Aorta (tissue), 5 donors: ENCODE measurements at places on chromosomes 3 and 15. TPM values are rescaled to one million over a fixed set of nuclear protein-coding genes. Genes with fewer than 3 reads are reported as not detected.

Gene AP3B2
- 0.42 TPM for total RNA-seq

Gene NR2E3
- 0.72 TPM for total RNA-seq

Gene KCNH8
- total RNA-seq, result 0.29 TPM

Gene PCOLCE2
- total RNA-seq, result 106 TPM

Gene CPNE9
- total RNA-seq, result not detected

Gene GALNT15
- total RNA-seq, result 44.7 TPM

Gene TMEM41A
- 13.2 TPM for total RNA-seq

Gene TEX9
- total RNA-seq, result 3.9 TPM

Gene C3orf80
- total RNA-seq, result 0.49 TPM

Gene DUOX2
- total RNA-seq, result 0.65 TPM

Gene SPESP1
- total RNA-seq, result 1.3 TPM

Gene GPR27
- total RNA-seq, result 1.6 TPM

Gene ZNF501
- total RNA-seq, result 7.3 TPM

Gene SPINK8
- total RNA-seq, result not detected

Gene PLS1
- 1.0 TPM for total RNA-seq

Gene TMEM45A
- 47.5 TPM for total RNA-seq

Gene C3orf62
- total RNA-seq, result 4.3 TPM

Gene SLC15A2
- 1.4 TPM for total RNA-seq

Gene TTLL13
- total RNA-seq, result not detected

Gene SNX4
- total RNA-seq, result 30.2 TPM

Gene NUP210
- 4.8 TPM for total RNA-seq

Gene CCR1
- 21.5 TPM for total RNA-seq

Gene PLA2G4E
- not detected for total RNA-seq

Gene CYP1A2
- not detected for total RNA-seq

Gene CKMT1A
- not detected for total RNA-seq

Gene GOLGA6D
- total RNA-seq, result not detected

Gene EPM2AIP1
- total RNA-seq, result 21.0 TPM

Gene ATP13A5
- total RNA-seq, result not detected

Gene CSTA
- 9.3 TPM for total RNA-seq

Gene SERPINI2
- total RNA-seq, result 0.51 TPM

Gene LIPH
- not detected for total RNA-seq

Gene GP5
- total RNA-seq, result 0.19 TPM

Gene MED12L
- total RNA-seq, result 1.1 TPM

Gene DYNLT2B
- total RNA-seq, result 5.3 TPM

Gene FBXW12
- total RNA-seq, result not detected

Gene PPP1R14D
- not detected for total RNA-seq

Gene STAC
- total RNA-seq, result 12.5 TPM

Gene STARD5
- 7.0 TPM for total RNA-seq

Gene TLR9
- 0.81 TPM for total RNA-seq

Gene C3orf18
- 8.8 TPM for total RNA-seq

Gene GCHFR
- total RNA-seq, result 4.5 TPM

Gene HRG
- total RNA-seq, result not detected

Gene OCA2
- total RNA-seq, result 4.0 TPM

Gene GPR160
- total RNA-seq, result 4.1 TPM

Gene MLF1
- 8.7 TPM for total RNA-seq

Gene ZSCAN2
- 4.1 TPM for total RNA-seq

Gene CLRN1
- not detected for total RNA-seq

Gene GOLGA6L26
- total RNA-seq, result not detected

Gene MUC20
- 4.5 TPM for total RNA-seq

Gene ITIH1
- not detected for total RNA-seq

Gene GUCA1C
- not detected for total RNA-seq

Gene TMF1
- total RNA-seq, result 52.8 TPM

Gene PFKFB4
- total RNA-seq, result 14.6 TPM

Gene CASR
- total RNA-seq, result not detected

Gene CLPX
- 33.4 TPM for total RNA-seq

Gene C15orf62
- 0.19 TPM for total RNA-seq
